T-helper 17 cell (primary cell): ENCODE measurements at places on chromosomes 2 and 18.

DNA sequence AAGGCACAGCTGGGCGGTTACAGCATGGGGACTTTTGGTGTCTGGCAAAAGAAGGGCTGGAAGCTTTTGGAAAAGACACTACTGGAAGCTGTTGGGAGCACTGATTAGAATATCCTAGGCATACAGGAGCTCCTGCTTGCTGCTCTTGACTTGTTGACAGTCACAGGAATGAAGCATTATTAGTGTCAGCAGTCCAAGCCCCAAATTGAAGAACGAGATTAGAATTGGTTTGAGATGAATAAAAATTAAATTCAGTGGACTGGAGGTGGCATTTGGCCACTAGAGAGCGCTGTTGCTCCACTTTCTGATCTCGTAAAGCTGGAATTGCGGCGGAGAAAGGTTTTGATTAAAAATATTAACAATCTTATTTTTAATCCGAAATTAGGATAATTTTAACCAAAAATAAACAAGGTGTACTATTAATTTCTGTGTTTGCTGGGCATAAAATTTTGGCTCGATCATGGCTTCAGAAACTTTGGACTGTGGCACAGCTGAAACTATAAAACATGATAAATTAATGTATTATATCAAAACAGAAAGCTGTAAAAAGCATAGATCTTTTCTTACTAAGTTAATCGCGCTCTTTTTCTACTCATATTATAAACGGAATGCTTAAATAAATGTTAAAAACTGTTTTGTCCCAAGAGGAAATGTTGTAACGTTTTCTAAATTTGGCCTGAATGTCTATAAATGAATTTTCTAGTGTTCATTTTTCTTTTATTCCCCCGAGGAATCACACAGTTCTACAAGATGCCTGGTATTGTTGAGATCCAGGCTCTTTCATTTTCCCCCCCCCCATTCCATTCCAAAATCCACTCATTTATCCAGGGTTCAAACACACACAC lies 2.4 kb upstream of the HOXD8 start:
- H3K27ac ChIP-seq = peak overlapping the region; percentile 77
- peaks cover 12% of the 10 kb centered on the region for H3K4me1 ChIP-seq
- peaks cover 69% of the 10 kb centered on the region for H3K27me3 ChIP-seq
- peak; percentile 47 for DNase-seq

GRCh38 chr18:63298400-63299365 lies 20.9 kb downstream of the BCL2 start:
- peak overlapping the region; percentile 93 for H3K27ac ChIP-seq
- peaks cover 60% of the 10 kb centered on the region for H3K4me1 ChIP-seq
- H3K36me3 ChIP-seq = peaks cover 7% of the 10 kb centered on the region
- H3K4me3 ChIP-seq = peak overlapping the region; percentile 85

GRCh38 chr2:54350426-54350825 lies 94.4 kb upstream of the TSPYL6 start:
- H3K27me3 ChIP-seq = peaks cover 5% of the 10 kb centered on the region
- H3K4me3 ChIP-seq = no peak overlapping the region
- no peaks in the 10 kb centered on the region for H3K36me3 ChIP-seq
- no peak for DNase-seq
- peaks cover 2% of the 10 kb centered on the region for H3K4me1 ChIP-seq

GRCh38 chr2:149797030-149797429 lies 209.5 kb upstream of the MMADHC start:
- no peak overlapping the region for H3K4me3 ChIP-seq
- H3K4me1 ChIP-seq = no peaks in the 10 kb centered on the region
- no peak for DNase-seq
- H3K27me3 ChIP-seq = no peaks in the 10 kb centered on the region

- DNase-seq = no peak
- no peaks in the 10 kb centered on the region for H3K36me3 ChIP-seq
- peak overlapping the region; percentile 28 for H3K4me3 ChIP-seq
- H3K27me3 ChIP-seq = no peaks in the 10 kb centered on the region
Observed at GRCh38 chr2:54577035-54577434, 120.9 kb downstream of the SPTBN1 start.

- peaks cover 67% of the 10 kb centered on the region for H3K27me3 ChIP-seq
- DNase-seq = no peak
- no peaks in the 10 kb centered on the region for H3K36me3 ChIP-seq
- no peak overlapping the region for H3K27ac ChIP-seq
Observed at GRCh38 chr2:217902379-217903141, 100.2 kb downstream of the TNS1 start.
